ENCODE measurements at places on chromosomes 1 and 21.

DNA sequence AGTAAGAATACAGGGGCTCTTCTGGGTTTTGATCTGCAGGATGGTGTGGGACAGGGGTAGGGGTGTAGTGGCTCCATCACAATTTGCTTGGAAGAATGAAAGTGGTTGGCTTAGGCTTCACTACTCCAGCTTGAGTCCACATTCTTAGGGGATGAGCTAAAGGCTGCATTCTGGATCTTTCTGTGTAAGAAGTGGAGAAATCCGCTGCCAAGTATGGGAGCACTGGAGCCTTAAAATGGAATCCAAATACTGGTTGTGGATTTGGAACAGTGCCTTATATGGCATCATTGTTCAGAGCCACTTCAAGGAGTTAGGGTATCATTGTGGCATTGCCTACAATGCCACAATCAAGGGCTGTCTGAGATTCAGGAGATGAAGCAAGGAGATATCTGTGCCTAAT is 187.1 kb downstream of the LMO4 start:
- DNase-seq = no peak

DNA sequence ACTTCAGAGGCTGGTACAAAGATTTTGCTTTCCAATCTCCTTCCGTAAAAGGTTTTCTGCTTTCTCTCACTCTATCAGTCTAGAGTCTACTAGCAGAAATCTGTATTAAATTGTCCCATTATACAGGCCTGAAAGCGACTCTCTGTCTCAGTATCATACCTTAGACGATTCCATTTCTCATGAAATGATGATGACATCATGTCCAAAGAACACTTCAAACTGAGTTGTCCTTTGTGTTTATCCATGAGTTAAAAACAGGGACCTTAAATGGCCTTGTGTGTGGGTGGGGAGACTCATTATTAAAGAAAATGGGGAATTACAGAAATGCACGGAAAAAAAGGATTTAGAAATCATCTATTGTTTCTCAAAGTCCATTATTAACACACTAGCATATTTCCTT is 21.0 kb upstream of the SLC44A3 start:
- no peak for DNase-seq

- no peak for DNase-seq
These were observed 2.0 kb downstream of the PSEN2 start for GRCh38 chr1:226872437-226872836.

DNA sequence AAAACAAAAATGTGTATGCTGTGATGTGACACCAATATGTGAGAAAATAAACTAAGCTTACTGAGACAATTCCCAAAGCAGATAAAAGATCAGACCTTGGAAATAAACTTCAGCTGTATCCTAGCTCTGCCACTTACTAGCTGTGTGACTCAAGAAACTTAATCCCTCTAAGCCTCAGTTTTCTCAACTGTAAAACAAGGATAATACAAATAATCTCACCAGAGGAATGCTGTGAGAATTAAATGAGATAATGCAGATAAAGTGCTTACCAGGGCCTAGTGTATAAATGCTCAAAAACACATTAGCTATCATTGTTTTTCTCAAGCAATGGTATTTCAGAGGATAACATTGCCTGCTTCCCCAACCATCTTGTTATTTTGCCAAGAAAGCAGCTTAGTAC is 2.1 kb downstream of the HEATR1 start:
- DNase-seq = no peak

- DNase-seq = no peak
These were observed 717.9 kb upstream of the CXADR start for GRCh38 chr21:16794950-16795349.

DNA sequence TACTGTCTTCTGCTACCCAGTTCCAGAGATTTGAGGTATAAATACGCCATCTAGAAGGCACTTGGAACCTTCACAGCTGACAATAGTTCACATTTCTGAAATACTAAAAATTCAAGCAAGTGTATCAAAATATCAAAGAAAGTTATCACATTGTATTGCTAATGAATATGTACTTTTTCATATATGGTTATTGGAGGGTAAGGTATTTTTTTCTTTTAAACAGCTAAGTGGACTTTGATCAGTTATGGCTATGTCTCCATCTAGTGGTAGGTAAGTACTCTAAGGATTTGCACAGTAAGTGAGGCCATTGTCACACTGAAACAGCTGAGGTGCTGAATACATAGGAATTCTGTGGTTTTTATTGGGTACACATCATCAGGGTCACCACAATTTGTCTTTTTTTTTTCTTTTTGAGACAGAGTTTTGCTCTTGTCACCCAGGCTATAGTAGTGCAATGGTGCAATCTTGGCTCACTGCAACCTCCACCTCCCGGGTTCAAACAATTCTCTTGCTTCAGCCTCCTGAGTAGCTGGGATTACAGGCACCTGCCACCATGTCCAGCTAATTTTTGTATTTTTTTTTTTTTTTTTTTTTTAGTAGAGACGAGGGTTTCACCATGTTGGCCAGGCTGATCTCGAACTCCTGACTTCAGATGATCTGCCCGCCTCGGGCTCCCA is 49.1 kb upstream of the CR2 start:
- no peak for DNase-seq

DNA sequence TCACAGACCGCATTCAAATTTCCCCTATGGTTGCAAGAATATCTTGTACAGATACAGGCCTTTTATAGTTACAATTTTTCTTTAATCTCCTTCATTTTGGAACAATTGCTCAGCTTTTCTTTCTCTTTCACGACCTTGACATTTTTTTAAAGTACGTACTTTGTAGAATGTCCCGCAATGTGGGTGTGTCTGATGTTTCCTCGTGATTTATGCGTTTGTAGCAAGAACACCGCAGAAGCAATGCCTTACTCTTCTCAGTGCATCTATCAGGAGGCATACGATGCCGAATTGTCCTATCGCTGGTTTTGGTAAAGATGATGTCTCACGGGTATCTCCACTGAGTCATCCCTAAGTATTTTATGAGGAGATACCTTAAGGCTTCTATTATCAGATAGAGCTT is 76.9 kb upstream of the RALGPS2 start:
- no peak for DNase-seq

DNA sequence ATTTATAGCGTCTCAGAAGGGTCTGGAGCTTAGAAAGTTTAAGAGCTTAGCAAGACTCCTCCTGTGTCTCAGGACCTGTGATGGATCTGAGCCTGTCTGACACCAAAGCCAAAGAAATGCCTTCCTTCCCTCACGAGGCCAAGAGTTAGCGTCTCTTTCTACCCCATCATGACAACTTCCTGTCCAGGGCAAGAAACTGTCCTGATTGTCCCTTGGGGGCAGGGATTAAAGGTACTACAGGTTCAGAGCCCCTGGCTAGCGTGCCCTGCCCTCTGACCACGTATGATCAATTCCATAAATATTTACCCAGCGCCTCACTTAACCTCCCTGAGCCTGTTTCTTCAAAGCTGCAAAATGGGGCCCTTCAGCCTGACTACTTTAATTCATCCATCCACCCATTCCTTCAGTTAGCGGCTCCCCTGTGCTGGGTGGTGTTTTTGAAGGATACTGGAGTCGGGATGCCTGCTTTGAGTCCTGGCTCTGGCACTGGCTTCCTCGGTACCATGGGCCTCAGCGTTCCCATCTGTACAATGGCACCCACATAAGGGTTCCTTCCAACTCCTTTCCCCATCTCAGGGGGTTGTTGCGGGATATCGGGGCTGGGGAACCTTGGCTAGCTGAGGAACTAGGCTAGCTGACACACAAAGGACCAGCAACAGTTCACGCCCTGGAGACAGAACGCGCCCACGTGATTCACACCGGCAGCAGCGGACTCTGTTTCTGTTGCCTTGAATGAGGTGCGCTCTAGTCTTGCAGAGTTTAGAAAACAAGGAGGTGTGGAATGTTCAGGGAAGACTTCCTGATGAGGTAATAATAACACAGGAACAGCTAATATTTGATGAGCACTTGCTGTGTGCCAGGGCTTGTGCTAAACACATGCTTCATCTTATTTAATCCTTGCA is 23.0 kb upstream of the EPHA2 start:
- no peak for DNase-seq

- DNase-seq = no peak
These were observed 23.5 kb downstream of the TOR3A start for GRCh38 chr1:179105393-179105792.

- DNase-seq = peak; percentile 71
These were observed 6.8 kb downstream of the JMJD4 start for GRCh38 chr1:227728059-227728891.

GRCh38 chr1:180515364-180515763 is 13.0 kb upstream of the ACBD6 start:
- DNase-seq = no peak

- no peak for DNase-seq
These were observed 115.6 kb downstream of the UCK2 start for GRCh38 chr1:165942927-165943597.

DNA sequence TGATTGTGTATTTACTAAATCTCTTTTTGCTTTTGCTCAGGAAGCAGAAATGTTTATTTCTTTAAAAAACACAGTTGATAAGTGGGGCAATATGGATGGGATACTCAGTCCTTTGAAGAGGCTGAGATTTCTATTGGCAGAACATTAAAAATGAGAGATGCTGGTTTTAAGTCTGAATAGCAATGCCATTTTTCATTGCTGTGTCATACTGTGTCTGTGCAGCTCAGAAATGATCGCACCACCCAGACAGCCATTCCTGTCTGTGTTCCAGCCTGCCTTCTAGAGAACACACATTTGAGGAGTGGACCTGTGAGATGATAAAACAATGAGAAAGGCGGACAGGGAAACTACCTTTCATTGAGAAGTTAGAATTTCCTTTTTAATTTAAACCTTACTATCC is 231.2 kb upstream of the USP24 start:
- no peak for DNase-seq

All from T-helper 17 cell (primary cell).